ENCODE measurements at places on chromosomes 2 and 18.

DNA sequence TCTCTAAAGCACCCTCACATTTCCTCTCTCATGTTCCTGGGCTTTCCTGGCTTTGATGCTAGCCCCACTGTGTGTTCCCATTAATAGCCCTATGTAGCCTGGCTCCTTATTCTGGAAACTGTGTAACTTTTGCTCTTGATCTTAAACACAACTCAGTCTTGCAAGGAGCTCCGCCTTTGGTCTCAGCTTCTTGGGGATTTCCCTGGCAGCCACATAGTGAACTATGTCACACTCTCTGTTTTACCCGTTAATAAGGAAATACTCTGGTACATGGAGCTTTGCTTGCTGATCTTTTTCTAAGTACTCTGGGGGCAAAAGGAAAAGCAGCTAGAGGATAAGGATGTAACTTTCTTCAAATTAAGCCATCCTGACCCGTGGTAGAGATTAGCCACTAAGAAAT, 259.3 kb downstream of the NEDD4L start:
- no peak for DNase-seq

DNA sequence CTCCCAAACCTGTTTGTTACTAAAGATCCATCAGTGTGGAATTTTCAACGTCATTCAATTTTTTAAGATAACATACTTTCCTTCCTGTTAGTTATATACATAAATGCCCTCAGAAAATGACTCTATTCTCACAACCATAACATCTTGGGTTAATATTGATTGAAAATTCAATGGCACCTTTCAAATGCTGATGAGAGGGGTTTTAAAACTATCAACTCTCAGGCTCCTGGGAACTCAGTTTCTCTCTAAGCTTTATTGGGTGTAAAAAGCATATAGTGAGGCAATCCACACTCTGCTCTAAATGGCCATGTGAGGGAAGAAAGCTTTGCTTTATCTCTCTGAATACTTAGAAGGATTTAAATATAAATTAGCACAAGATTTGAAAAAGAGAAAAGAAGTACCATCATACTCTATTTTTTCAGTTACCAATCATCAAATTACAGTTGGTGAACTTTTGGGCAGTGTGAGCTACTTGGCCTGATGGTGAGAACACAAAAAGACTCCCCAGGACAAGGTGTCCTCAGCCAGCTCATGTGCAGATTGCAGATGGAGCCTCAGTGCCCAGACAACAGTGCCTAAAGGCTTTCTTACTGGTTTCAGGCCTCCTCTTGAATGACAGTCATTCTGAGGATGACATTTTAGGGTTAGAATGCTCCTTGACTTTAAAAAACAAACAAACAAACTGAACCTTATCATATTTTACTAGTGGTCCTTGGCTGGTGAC, 24.6 kb upstream of the CERS6 start:
- no peak for DNase-seq

DNA sequence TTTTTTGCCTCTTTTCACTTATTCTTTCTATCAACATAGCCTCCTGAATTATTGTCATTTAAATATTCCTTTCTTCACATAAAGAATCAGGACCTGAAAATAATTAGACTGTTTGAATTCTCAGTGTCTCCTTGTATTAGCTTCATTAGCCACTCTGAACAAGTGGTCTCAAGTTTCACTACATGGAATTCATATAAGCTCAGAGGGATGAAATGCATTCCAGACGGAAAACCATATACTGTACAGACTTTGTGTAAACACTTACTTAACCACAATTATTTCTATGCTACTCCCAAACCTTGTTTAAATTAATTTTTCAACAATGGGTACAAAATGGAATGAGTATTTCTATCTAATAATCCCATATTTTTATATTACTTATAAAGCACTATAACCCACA, 53.4 kb downstream of the CHN1 start:
- no peak for DNase-seq

DNA sequence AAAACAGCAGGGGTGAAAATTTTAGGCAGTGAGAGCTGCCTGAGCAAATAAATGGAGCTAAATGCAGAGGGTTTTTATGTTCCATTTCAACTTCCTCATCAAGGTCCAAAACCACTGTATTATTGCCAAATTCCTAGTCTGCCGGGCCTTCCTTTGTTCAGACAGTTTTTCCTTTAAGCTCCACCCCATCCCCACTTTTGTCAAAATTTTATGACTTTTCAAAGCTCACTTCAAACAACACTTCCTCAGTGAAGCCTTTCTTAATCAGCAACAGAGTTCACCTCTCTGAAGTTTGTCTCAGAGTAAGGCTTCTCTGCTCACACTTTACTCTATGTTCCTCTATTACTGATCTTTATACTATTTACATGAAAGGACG, 81.3 kb downstream of the CERKL start:
- no peak for DNase-seq

DNA sequence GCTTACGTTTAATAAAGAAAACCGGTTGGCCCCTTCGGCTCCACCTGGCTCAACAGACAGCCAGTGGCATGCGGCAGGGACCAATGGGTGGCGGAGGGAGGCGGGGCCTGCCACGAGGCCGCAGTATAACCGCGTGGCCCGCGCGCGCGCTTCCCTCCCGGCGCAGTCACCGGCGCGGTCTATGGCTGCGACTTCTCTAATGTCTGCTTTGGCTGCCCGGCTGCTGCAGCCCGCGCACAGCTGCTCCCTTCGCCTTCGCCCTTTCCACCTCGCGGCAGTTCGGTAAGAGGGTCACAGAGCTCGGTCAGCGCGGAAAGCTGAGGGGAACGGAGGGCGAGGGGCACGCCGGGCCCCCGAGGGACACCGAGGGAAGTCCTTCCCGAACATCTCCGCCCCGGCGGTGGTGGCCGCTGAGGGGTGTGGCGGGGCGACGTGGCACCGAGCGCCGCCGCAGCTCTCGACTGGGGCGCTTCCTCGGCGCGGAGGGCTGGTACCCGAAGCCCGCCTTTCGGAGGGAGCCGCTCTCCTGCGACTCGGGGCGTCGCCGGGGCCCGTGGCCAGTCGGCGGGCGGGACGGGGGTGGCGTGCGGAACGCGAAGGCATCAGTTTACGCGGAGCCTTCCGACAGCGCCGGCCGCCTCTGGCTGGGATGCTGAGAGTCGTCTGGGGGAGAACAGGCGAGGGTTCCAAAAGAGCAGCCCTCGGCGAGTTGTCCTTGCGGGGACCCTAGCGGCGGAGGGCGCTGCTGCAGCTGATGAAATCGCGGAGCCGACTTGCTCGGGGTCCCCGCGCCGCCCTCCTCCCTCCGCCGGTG, at the start of gene MTHFD2:
Gene MTHFD2, plus strand, starts transcription at position 155 of the 814 bp plus-strand sequence. Its CDS starts 27 bp downstream, at position 182.
- peak; percentile 78 for DNase-seq

GRCh38 chr2:4914551-4914950, 777.6 kb upstream of the SOX11 start:
- DNase-seq = no peak

DNA sequence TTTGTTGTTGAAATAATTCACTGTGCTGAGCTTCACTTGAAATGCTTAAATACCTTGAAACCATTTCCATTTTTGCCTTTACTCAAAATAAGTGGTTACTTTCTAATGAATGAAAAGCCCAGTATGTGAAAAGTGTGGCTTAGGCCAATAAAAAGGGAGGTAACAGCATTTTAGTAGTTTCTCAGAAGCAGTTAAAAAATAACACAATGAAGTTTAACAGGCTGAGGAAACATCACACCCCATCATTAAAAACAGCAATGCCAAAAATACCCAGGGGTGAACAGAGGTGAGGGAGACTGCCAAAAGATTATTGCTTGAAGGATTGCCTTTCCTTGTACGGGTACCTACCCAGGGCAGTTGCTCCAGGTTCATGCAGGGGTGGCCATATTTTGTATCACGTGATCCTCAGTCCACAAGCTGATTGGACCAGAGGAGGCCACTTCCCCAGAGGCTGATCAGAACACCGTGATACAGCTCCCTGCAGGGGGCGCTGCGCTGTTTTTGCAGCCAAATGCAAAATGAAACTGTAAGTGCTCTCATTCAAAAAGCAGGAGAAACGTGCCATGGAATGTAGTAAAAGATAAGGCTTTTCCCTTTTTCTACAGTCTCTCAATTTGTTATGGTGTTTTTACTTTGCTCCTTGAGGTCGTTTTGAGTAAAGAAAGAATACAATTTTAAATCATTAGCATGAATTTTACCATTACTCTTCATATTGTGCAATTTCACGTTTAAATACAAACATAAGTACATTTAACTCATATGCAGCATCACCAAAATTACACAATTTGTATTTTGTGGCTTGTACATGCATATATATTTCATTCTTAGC, 70.2 kb upstream of the SH3BP4 start:
- no peak for DNase-seq

- DNase-seq = no peak
These were observed 33.1 kb downstream of the MEX3C start for GRCh38 chr18:51164342-51164741.

DNA sequence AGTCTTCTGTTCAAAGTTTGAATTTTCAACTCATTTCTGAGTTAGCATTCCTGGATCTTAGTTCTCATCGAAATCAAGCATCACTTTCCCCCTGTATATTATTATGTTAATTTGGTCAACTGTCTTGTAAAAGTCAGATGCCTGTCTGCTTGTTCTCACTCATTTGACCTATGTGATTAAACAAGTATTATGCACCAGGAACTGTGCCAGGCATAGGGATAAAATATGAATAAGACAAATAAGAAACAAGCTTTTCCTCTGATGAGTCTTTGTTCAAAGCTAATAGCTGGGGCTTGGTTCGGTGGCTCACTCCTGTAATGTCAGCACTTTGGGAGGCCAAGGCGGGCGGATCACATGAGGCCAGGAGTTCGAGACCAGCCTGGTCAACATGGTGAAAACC, 19.7 kb upstream of the EMILIN2 start:
- DNase-seq = no peak

GRCh38 chr2:219286436-219287115, 7.4 kb downstream of the DNAJB2 start:
- no peak for DNase-seq

GRCh38 chr2:43676322-43677050, at the start of gene C1GALT1C1L:
Gene C1GALT1C1L, minus strand, starts transcription at chr2:43676429. Its CDS starts 107 bp downstream, at chr2:43676322.
- peak; percentile 10 for DNase-seq

GRCh38 chr18:75500545-75500944, 73.0 kb upstream of the SMIM21 start:
- DNase-seq = no peak

GRCh38 chr2:144310889-144311608, 208.9 kb downstream of the ZEB2 start:
- no peak for DNase-seq

- DNase-seq = peak; percentile 42
These were observed 16.6 kb upstream of the PSME4 start for GRCh38 chr2:53987336-53987921.

DNA sequence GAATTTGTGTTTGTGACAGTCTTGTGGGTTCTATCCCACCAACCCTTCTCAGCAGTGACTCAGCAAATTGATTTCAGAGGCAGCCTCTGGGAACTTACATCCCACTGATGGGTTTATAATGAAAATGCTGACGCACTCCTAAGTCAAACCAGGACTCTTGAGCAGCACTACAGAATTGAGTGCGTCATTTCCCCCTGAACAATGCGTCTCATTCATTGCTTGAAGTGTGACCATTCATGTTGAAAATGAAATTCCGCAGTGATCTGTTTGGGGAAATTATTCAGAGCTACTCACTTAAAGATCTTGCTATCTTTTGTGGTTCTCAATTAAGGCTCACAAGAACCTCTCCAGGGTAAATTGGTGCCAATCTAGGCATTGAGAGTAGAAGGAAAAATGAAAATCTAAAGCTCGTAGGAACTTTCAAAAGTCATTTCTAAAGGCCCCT, 417.7 kb upstream of the SLC14A2 start:
- peak; percentile 71 for DNase-seq

- DNase-seq = peak; percentile 55
These were observed 1.2 kb upstream of the AFTPH start for GRCh38 chr2:64522843-64523428.

DNA sequence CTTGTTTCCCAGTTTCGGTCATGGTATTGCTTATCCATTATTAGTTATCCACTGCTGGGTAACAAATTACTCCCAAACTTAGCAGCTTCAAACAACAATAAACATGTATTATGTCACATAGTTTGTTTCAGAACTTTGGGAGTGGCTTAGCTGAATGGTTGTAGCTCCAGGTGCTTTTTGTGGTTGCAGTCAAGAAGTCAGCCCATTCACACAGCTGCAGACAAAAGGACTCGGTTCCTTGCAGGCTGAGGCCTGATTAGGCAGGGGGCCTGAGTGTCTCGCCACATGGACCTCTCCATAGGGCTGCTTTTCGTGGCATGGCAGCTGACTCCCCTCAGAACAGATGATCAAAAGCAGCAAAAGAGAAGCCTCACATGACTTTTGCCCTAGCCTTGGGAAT, 58.2 kb upstream of the ITGA4 start:
- no peak for DNase-seq
